Lower lobe of right lung (tissue), 2 donors: ENCODE measurements at places on chromosomes 4 and X.
A peak's percentile ranks its signal among the peaks of the same experiment; 100 is the strongest.

DNA sequence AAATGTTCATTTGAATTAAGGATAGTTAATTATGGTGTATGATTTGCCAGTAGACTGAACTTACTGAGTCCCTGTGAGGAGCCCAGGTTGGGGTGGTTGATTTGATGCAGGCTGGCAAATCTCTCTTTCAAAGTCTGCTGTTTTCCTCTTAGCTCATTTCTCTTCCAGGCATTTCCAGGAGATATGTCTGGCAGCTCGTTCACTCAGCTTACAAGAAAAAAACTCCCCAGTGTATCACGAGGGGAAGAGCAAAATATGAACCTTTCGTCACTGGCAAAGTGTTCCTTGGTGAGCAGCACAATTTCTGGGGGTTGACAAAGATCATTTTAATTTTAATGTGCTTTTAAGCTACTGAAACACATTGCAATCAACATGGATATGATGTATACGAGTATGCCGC lies 244.2 kb downstream of the CBLL2 start:
- DNase-seq = no peak

DNA sequence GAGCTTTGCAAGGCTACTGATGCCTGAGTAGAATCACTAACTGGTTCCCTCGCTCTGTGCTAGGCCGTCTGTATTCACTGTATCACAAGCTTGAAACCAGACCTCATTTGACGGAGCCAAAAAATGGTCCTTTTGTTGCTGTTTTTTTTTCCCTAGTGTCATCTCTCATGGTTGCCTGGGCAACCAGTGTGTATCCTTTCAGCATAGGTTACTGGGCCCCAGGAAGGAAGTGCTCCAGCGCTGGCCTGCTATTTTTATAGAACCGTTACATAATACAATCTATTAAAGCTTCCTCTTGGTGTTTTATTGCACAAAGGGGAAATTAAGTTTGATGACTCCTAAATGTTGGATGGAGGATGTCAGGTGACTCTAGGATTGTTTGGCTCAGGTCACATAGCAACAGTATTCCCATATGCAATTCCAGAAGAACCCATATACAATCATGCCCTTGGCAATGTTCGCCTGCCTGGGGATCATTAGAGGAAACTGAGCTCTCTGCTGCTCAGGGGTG lies 220.4 kb downstream of the SPRY1 start:
- peak; percentile 77 for DNase-seq

- no peak for DNase-seq
Observed at GRCh38 chrX:120366794-120367193, 4.9 kb downstream of the ATP1B4 start.

- no peak for DNase-seq
Observed at GRCh38 chrX:120402369-120402768, 40.5 kb downstream of the ATP1B4 start.

GRCh38 chrX:153971450-153972367 lies at the start of gene HCFC1:
Gene HCFC1 (minus strand): TSS chrX:153971818. CDS start chrX:153970840, 978 bp downstream.
- DNase-seq = peak; percentile 93

- no peak for DNase-seq
Observed at GRCh38 chr4:138977524-138977923, 38.1 kb upstream of the NOCT start.

DNA sequence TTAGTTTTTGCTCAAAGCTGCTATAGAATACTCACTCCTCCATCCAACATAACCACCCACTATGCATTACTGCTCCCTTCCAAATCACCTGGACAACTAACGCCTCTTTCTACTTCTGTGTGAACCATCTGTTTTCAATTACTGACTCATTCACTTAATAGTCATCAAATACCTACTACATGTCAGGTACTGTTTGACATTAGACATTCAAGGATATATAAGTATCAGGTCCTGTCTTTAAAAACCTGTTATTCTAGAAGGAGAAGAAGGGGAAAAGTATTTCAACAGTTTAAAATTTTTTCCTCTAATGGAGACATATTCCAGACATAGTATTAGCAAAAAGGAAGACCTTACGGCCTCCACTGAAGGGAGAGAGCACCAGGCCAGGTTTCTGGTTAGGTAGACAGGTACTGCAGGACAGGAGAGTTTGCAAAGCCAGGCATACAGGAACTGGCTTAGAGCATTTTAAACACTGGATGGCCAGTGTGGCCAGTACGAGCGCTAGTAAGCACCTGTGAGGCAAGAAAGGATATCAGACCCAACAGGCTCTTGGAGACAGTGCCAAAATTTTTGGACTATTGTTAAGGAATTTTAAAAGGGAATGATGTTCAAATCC lies 39.0 kb downstream of the SH3RF1 start:
- DNase-seq = no peak
